Stimulated activated CD8-positive, alpha-beta memory T cell treated with anti-CD3 and anti-CD28 coated beads, Interleukin-2, amount 100 ng/mL, for 1 hour (primary cell): ENCODE measurements at places on chromosomes 1 and 21.

DNA sequence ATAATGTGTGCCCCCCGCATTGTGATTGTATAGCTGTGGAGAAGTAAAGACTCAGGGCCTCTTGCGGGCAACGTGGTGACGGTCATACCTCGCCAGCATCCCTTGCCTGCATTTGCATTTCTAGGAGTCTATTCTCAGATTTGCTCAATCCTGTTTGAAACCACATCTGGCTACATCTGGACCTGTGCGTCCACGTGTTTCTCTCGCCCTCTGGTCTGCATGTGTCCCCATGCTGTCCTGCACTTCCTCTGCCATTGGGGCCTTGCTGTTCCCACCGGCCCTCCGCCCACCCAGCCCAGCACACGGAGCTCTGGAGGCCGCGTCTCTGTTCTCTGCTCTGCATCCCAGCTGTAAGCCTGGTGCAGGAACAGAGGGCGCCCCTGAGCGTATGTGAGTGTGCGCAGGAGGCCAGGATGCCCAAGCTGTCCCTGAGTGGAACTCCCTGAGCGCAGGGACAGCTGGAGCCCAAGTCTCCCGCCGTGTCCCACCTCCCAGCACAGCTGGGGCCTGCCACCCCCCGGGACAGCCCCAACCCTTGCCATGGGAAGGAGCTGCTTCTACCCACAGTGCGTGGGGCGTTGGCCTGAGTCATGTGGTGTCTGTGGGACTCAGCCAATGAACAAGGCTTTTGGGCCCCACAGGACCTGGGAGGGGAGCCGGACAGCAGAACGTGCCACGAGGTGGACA lies 1.6 kb downstream of the KRTAP10-2 start:
- DNase-seq, result no peak

DNA sequence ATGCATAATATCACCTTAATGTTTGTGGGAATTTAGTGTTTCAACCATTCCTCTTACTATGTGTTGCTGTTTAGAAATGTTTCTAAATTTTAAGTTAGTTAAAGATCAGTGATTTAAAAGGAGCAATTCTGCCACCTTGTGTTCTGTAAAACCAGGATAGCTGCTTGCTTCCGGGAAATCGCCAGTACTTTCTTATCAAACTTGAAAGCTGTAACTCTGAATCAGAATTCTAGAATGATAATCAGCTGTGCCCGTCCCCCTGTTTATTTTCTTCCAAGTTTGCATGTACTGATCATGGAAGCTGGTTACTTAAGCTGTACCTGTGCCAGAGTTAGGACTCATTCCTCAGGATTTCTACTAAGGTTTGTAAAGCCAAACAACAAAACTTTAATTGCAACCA lies 656.4 kb downstream of the LTN1 start:
- no peak for DNase-seq

DNA sequence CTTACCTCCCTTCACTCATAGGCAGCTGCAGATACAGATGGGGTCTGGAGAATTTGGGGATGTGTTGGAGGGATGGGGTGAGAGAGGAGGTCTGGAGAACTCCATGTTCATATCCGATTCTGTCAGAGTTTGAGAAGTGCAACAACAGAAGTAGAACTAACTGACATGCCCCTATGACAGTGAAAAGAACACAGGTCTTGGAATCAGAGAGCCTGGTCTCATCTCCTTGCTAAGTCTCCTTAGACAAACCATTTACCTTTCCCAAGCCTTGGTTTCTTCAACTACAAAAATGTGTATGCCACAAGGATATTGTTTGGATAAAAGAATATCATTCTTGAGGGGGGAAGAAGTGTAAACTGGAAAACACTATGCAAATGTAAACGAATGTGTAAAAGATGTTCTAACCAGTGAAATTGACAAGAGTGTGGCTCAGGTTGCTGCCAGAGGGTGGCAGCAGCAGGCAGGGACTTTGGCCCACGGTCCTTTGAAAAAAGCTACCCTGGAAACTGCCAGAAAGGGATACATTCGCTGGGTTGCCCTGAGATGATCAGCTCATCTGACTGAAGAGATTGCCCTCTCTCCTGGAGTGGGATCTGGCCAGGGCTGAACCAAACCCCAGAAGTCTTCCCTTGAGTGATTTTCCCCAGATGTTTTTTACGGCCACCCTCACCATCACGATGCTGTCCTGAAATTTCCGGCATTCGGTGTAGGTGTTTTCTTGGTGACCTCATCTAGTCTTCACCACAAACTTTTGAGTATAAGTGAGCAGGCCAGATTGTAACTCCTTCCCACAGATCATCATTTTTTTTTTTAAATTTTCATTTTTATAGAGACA lies 17.0 kb upstream of the CD2 start:
- DNase-seq, result peak; percentile 57

GRCh38 chr1:9737057-9737456 lies 85.5 kb downstream of the PIK3CD start:
- DNase-seq, result no peak

GRCh38 chr1:40622936-40623629 lies 42.4 kb downstream of the RIMS3 start:
- no peak for DNase-seq

- no peak for DNase-seq
Measured at GRCh38 chr1:224380003-224380402, 23.3 kb downstream of the CNIH4 start.

DNA sequence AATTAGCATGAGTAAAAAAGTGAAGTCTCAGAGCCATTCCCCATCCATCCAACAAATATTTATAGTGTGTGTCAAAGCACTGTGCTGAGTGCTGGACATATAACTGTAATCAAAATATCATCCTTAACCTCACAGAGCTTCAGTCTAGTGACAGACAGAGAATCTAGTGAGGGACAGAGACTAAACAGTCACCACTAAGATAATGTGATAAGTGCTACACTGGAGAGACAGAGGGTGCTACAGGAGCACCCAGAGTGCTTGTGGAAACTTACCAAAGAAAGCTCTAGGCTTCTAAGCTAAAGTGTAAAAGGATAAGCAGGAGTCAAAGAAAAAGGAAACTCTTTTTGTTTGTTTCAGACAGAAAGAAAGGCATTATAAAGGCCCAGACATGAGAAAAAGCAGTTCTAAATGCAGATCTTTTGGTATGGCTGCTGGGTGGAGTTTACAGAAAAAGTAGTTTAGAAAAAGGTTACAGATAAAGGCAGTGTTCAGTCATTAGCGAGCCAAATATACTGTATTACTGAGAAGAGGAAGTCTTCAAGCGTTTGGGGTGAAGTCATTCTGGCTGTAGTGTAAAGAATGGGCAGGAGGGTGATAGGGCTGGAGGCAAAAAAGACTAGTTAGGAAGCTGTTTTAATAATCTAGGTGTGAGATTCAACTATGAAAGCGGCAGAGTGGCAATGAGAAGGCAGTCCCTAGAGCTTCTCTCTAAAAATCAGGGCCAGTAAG lies 83.8 kb downstream of the SCMH1 start:
- no peak for DNase-seq

GRCh38 chr1:45566722-45567121 lies 16.1 kb downstream of the AKR1A1 start:
- no peak for DNase-seq

DNA sequence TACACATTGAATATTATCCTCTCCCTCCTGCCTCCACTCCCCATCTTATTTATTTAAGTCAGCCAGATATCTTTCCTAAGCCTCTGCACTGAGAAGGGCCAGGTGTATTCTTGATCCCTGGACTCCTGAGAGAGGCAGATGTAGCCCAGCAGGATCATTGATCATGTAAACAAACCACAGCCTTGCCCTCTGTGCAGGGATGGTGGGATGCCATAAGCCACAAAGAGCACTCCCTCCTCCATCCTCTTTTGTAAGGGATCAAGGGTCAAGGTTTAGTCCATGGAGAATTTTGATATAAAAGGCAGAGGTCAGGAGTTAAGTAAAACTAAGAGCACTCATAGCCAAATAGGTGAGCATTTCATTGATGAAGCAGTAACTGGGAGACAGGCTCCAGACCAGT lies 17.3 kb downstream of the PHGDH start:
- no peak for DNase-seq

GRCh38 chr1:60428127-60428526 lies 354.6 kb upstream of the C1orf87 start:
- no peak for DNase-seq

DNA sequence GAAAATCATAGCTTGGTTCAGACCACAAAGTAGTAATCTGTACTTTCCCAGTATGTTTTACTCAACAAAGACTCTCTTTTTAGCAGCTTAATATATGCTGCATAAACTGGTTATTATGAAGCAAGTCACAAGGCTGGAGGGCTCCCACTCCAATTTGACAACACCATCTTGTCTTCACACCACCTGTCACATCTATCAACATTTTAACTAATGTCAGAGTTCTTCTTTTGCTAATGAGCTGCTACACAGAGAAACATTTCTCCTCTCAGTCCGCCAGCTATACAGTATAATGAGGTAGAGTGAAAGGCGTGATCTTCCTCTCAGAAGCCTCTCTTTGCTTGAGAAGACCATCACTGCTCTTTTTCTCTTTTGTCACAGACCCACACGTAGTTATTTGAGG lies 230.1 kb downstream of the BARHL2 start:
- no peak for DNase-seq

DNA sequence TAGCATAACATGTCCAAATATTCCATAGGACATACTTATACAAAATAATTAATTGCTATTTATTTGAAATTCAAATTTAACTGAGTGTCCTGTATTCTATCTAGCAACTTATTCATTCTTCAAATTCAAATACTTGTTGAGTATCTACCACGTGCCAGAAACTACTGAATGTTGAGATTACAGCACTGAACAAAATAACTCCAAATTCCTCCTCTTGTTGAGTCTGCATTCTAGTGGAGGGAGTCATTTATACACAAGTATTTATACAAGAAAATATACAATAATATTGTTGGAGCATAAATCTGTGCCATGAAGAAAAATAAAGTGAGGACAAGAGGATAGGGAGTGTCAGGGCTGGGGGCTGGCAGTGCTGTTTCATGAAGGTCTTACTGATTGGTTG lies 43.7 kb upstream of the CDC42BPA start:
- DNase-seq, result no peak

DNA sequence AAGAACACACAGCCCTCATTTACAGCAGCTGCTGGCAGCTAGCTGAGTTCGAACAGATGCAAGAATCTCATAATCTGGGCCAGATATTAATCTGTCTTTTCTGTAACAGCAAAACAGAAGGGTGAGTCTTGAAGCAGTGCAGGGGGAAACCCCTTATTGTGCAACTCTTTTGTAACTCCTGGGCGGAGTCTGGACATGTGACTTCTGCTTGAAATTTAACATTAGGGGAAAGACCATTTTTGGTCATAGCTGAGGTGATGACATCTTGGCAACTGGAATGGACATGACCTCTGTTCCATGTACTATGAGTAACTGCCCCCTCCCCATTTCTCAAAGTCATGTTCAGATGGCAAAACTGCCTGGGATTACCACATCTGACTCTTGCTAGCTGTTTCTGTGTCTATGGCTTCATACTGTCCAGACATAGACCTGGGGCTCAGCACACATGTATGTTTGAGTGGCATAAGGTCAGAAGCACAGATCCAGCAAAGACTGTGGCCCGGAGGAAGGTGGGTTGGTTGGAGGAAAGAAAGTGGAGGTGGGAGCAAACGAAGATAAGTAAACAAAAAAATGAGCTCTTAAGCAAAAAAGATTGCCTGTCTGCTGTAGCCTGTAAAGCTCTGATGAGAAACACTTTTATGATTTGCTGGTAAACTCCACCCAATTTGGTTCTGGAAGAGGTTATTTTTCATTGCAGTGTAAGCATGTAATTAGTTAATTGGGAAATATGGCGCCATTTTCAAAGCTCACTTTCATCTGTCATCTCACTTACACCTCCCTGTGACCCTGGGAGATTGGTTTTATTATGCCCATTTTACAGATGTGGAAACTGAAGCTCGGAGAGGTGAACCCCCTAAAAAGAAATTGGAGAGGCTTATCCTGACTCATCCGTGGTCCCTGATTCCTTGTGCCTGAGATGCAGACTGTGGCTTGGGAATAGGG lies 26.1 kb downstream of the ETS2 start:
- no peak for DNase-seq

- no peak for DNase-seq
Measured at GRCh38 chr1:76225526-76225925, 151.0 kb downstream of the ST6GALNAC3 start.

DNA sequence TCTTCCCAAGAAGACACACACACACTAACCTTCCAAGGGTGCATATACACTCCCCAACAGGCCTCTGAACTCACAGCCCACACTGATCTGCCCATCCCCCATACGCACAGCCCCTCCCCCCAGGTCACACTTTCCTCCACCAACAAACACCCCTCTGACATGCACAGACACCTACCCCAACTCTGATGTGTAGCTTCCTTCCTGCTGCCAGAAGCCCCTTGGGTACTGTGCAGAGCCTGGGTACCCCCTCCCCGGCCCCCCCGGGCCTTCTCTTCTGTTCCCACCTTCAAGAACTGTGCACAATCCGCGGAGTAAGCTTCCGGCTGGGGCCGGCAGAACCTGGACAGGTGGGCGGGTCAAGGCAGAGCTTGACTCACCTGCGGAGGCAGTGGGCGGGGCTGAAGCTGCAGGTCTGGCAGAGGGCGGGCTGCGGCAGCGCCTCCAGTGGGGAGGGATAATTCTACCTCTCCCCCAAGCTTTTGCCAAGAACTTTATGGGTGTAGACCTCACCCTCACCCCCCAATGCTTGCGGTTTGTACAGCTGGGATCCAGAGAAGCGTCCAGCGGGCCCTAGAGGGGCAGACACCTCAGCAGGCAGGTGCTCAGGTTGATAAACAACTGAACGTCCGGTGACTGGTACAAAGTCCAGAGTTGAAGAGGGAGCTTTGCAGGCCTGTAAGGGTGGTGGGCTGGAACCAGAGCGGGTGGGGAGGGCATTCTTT lies at the start of gene C1orf210:
Gene C1orf210 (minus strand): TSS at position 313 of the 722 bp plus-strand sequence. CDS start 2,311 bp downstream, outside the sequence.
- DNase-seq, result no peak

DNA sequence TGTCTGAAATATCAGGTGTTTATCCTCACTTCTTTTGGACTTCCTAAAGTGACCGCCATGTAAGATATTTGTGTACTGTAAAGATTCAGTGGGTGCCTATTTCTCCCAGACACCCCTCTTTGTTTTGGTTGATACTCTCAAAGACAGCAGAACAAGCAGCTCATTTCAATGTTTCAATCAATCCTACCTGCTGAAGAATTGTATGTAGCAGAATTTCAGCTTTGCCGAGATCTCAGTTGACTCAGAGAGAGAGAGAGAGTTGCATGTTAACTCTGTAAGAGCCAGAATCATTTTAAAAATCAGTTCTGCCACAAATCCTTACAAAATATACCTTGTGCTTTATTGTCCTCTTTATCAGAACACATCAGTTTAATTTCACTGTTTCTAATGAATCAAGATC lies 987.3 kb downstream of the ADGRL2 start:
- DNase-seq, result no peak

- no peak for DNase-seq
Measured at GRCh38 chr1:52662645-52663313, 29.8 kb downstream of the SHISAL2A start.

DNA sequence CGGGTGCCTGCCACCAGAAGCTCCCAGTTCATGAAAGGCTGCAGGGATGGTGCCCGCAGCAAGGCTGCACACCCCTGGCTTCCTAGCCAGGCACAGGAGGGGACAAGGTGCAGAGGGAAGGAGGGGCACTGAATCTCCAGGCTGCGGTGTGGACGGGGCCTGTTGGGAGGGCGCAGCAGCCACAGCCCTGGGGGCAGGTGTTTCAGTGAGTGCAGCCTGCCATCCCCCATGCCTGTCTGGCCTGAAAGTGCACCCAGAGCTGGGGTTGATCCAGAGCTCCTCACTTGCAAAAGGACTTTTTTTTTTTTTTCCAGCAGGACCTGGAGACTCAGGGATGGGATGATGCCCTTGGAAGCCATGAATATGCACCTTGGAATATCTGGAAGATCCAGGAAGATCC lies 153.7 kb upstream of the C1orf174 start:
- no peak for DNase-seq

GRCh38 chr1:3356827-3357460 lies 97.5 kb upstream of the ARHGEF16 start:
- DNase-seq, result no peak

- no peak for DNase-seq
Measured at GRCh38 chr21:37101384-37101783, 28.3 kb downstream of the TTC3 start.
